ENCODE measurements at places on chromosomes 3 and 15.

- DNase-seq, result no peak
These were observed 289.5 kb downstream of the GABRG3 start for GRCh38 chr15:27260523-27260922.

DNA sequence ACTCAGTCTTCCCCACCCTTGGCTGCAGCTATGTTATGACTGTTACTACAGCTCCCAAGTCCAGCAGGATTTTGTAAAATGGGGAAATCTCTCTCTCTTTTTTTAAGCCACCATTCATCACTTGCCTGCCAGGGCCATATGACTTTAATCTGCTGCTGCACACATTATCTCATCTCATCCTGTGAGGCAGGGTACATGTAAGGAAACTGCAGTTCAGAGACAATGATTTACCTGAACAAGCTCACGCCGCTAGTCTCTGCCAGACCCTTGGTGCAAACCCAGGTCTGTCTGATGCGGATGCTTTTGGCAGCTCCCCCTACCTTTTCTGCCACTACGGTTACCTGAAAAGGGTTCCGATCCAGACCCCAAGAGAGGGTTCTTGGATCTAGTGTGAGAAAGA lies 78.3 kb downstream of the CHRNA7 start:
- DNase-seq, result no peak

DNA sequence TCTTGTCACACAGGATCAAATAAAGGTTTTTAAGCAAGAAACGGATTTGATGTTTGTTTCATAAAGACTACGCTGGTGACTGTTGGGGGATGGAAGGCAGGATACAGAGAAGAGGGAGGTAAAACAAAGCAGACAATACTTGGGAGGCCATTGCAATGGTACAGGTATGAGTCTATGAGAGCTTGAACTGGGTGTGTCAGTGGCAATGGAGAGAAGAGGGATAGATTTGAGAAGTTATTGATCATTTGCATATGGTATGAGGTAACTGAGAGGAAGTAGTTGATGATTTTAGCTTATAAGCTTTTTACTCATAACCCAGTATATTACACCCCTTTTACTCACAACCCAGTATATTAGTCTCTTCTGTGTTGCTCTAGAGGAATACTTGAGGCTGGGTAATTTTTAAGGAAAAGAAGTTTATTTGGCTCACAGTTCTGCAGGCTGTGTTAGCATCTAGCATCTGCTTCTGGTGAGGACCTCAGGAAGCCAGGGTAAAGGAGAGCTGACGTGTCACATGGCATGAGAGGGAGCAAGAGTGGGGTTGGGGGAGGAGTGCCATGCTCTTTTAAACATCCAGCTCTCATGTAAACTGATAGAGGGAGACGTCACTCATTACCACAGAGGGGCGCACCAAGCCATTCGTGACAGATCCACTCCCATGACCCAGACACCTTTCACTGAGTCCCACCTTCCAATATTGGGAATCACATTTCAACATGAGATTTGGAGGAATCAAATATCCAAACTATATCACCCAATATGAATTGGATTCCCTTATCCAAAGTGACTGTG lies 153.9 kb downstream of the VPS8 start:
- no peak for DNase-seq

DNA sequence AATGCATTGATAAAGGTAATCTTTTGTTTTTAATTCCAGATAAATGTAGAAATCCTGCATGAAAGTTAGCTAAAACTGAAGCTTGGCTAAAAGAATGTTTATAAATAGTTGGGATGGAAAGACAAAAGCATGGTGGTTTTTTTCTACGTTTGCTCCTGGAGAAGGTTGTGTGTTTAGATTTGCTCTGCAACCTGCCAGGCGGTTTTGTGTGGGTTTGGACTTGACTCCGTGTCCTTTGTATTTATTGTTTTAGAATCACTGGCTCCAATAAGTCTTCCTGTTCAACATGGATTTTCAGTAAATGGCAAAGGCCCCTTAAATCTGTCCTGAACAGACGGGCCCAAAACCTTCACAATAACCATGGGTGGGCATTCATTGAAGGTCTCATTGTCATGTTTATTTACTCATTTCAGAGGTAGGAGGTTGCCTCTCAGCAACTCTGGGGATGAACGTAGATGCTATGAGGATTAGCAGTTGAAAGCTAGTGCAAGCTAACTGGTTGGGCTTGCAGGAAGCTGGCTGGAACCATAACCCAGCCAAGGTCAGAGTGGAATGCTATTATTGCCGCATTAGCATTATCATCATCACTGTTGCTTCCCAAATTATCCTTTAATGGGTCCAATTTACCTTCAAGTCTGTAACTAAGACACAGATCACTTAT lies 60.6 kb upstream of the ADAMTS9 start:
- no peak for DNase-seq

DNA sequence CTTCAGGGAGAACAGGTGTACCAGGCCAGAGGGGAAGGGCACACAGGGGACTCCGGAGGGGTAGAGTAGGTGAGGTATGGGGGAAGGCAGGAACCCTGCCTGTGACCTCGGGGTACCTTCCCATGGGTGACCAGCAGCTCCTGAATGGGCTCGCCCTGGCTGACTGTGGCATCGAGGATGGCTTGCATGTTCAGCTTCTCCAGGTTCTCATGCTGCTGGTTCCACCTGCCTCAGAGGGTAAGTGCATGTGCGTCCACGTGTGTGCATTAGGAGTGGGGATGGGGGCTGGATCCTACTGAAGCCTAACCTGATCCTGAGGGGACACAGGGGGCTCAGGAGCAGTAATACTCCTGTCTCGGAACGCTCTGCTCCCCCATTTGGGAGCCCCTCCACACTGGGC lies 524 bp downstream of the ZMYND10 start:
- DNase-seq, result no peak

DNA sequence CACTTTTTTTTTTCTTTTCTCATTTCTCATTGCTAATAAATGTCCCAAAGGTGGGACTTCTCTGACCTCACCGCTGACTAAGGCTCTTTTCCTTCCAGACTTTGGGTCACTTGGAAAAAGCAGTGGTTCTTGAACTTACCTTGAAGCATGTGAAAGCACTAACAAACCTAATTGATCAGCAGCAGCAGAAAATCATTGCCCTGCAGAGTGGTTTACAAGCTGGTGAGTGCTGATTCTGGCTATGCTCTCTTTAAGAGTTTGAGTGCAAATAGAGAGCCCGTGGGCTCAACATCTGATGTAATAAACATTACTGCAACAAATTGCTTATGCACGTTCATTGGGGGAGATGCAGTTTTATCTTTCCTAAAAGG lies 2.0 kb downstream of the BHLHE40 start:
- no peak for DNase-seq

- no peak for DNase-seq
These were observed 38.1 kb downstream of the C3orf70 start for GRCh38 chr3:185114756-185115155.

DNA sequence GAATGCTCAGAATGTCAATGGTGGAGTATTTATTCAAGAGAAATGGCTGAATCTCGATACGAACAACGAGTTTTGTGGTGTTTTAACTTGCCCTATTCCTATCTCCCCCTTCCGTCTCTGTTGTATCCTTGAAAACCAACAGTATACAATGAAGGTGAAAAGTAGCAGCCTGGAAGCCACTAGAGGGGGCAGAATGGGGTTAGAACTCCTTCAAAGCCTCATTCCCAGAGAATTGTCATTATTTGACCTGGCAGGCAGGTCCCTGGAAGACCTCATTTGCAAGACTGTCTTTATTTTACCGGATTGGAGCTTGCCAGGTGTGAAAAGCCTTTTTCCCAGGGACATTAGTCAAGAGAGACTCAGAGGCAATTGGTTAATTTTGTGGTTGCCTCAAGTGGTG lies 139.4 kb downstream of the LRRC28 start:
- no peak for DNase-seq

DNA sequence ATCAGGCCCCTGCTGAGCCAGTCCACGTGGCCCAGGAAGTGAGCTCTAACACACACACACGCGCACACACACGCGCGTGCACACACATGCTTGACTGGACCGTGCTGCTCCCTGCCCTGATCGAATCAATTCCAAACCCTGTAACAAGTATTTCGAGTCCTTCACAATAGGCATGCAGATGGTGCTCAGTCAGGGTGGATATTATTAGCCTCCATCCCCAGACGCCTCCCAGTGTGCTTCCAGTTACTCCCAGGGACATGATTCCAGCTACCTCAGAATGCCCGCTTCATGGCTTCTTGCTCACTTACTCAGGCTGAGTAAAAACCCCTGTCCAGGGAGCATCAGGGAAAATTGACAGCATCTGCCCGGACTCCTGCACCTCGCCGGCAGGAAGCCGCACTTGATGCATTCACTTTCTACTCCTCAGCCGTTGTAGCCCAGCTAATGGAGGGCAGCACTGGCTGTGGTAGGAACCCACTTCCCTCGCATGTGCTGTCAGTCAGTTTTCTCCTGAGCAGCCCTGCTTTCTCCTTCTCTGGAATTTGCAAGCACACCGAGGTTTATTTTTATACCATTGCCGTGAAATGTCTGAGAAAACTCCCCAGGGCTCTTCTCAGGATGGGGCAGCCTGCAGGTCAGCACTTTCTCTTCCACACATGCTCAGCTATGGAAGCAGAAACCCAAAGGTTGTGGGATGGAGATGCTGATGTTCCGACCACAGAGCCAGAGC lies 126.1 kb upstream of the ABHD17C start:
- DNase-seq, result no peak

All from left forelimb (tissue), 1 donor.